ENCODE measurements at places on chromosomes 13 and 19. TPM values are rescaled to one million over a fixed set of nuclear protein-coding genes. Genes with fewer than 3 reads are reported as not detected.

GRCh38 chr13:50334944-50335343 lies 319.7 kb downstream of the KCNRG start:
- no peak for DNase-seq

The CYP4F3 gene
- not detected for total RNA-seq

GRCh38 chr13:39020853-39021462 lies 16.9 kb downstream of the PROSER1 start:
- no peak for DNase-seq

The PLA2G4C gene
- total RNA-seq, result 1.9 TPM

DNA sequence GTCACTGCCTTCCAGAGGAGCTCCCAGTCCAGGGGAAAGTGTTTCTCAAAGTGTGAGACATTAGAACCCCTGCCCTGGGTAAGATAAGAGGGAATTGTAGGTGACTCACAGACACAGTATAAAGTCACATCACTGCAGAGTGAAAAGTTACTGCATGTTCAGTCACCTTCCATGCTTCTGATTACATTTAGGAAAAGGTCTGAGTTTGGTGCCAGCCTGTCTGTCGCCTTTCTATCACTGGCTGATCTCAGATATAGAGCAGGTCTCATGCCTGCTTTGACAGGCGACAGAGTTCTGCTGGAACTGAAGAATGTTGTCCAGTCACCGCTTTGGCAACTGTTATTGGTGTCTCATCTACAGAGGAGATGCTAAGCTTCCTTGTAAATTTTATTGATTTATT lies 1078.6 kb downstream of the UQCRFS1 start:
- no peak for DNase-seq

The PSG3 gene
- total RNA-seq, result not detected

The IL17D gene
- total RNA-seq, result 0.47 TPM

DNA sequence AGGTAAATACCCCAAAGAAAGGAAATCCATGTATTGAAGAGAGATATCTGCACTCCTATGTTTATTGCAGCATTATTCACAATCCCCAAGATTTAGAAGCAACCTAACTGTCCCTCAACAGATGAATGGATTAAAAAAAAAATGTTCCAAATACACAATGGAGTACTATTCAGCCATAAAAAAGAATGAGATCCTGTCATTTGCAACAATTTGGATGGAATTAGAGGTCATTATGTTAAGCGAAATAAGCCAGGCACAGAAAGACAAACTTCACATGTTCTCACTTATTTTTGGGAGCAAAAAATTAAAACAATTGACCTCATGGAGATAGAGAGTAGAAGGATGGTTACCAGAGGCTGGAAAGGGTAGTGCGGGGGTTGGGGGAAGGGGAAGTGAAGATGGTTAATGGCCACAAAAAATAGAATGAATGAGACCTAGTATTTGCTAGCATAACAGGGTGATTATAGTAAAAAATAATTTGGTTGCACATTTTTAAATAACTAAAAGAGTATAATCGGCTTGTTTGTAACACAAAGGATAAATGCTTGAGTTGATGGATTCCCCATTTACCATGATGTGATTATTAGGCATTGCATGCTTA lies 9.7 kb upstream of the ZNF709 start:
- no peak for DNase-seq

DNA sequence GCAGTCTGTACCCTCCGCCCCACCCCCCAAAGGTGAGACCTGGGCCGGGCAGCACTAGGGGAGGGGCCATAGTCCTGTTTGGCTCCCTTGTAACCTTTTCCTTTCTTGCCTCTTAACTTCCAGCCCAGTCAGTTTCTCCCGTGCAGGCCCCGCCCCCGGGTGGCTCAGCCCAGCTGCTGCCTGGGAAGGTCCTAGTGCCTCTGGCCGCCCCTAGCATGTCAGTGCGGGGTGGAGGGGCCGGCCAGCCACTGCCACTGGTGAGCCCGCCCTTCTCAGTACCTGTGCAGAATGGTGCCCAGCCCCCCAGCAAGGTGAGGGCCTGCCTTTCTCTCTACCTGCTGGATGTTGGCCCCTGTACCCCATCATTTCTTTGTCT lies 10.5 kb upstream of the PRR19 start:
- no peak for DNase-seq

The NPAS1 gene
- total RNA-seq, result 1.1 TPM

The ZNF20 gene
- total RNA-seq, result 1.2 TPM

The ZNF714 gene
- total RNA-seq, result 8.0 TPM

The MIR17HG gene
- 6.6 TPM for total RNA-seq

GRCh38 chr19:57103573-57104277 lies 16.1 kb upstream of the USP29 start:
- DNase-seq, result peak; percentile 52

GRCh38 chr19:34844277-34844676 lies 71.3 kb upstream of the ZNF599 start:
- DNase-seq, result no peak

DNA sequence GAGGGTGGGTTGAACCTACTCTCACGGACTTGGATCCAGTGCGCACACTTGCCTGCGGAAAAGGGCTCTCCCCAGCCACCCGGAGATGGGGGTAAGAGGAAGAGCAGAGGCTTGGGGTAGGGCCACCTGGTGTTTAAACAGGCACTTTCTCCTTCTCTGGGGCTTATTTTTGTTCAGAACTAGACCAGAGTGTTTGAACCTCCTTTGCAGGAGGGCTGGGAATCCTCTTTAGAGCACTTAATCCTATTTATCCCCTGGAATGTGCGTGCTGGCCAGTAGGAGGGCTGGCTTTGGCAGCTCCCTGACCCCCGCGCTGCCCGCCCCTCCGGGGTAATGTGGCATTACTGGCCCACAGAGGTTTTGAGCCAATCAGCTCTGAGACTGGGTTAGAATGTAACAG lies 2.0 kb downstream of the RGS9BP start:
- no peak for DNase-seq

The OLFM2 gene
- 4.1 TPM for total RNA-seq

The SMIM44 gene
- total RNA-seq, result not detected

The ZFP36 gene
- 1,278 TPM for total RNA-seq

The CYP2A6 gene
- total RNA-seq, result not detected

- no peak for DNase-seq
These were observed 47.1 kb downstream of the ARHGAP35 start for GRCh38 chr19:46907880-46908279.

DNA sequence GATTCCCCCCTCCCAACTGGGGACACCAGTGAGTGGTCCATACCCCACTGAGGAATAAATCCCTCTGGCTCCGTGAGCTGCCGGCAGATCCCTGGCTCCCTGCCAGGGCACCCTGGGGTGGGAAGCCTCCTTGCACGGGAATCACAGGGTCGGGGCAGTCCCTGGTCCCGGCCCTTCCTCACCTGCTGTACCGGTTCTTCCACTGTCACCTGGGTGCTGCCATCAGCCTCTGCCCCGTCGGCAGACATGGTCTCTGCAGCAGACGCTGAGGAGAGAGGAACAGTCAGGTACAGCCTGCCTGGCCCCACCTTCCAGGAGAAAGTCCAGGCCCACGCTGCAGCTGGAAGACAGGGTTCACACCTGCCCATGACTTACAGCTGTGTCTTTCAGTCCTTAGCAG lies 6.3 kb downstream of the PLIN3 start:
- no peak for DNase-seq

DNA sequence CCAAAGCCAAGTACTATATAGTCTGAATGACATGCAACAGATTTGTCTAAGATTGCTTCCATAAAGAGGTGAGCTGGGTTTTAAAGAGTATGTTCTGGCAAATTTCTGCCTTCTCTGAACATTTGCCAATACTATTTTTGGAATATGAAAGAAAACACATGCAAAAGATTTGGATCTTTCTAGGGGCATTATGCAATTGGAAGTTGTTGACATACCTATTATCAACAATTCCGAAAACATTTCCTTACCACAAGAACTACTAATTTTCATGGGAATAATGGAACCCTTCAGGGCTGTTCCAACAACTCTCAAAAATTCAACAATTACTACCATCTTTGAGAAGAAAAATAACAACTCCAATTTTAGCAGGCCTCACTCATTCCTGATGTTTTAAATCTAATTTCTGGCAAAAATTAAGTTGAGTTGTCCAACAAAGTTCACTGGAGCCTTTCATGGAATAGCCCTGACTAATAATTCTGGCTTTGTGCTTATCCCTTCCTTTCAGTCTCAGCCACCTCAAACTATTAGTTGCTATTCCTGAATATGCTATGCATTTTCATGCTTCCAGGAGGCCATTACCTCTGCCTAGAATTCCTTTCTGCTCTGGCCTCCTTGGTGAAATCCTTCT lies 250.0 kb downstream of the RGCC start:
- no peak for DNase-seq
